A549 treated with dexamethasone at 1 μM for 4 hours (cell line): ENCODE measurements at places on chromosomes 5 and 9. TPM values are rescaled to one million over a fixed set of nuclear protein-coding genes. Genes with fewer than 3 reads are reported as not detected.

The FAM170A gene
- total RNA-seq = 0.07 TPM in 1 of 5 replicates, not detected in the others

The PCDHGA6 gene
- total RNA-seq = 0.12 to 0.32 TPM (median 0.29 TPM) in 5 replicates

The ADAMTSL1 gene
- 0.05 to 0.16 TPM in 2 of 5 replicates, not detected in the others for total RNA-seq

The C8G gene
- total RNA-seq = 0.42 to 1.4 TPM (median 1.0 TPM) in 5 replicates

The PCDHA11 gene
- 0.07 to 0.34 TPM (median 0.11 TPM) in 5 replicates for total RNA-seq

The CDH9 gene
- not detected in 5 replicates for total RNA-seq

The F12 gene
- total RNA-seq = 14.4 to 21.3 TPM (median 19.4 TPM) in 5 replicates

The AKNA gene
- 6.5 to 8.4 TPM (median 7.7 TPM) in 5 replicates for total RNA-seq

The FCN1 gene
- not detected in 5 replicates for total RNA-seq

The DND1 gene
- 0.37 to 0.72 TPM (median 0.49 TPM) in 5 replicates for total RNA-seq

The KIF27 gene
- total RNA-seq = 1.0 to 1.5 TPM (median 1.1 TPM) in 5 replicates

The PCDHB14 gene
- 0.01 to 0.09 TPM (median 0.06 TPM) in 5 replicates for total RNA-seq

The CYLC2 gene
- total RNA-seq = not detected in 5 replicates

The HAUS6 gene
- 20.2 to 28.0 TPM (median 24.5 TPM) in 5 replicates for total RNA-seq

The LEAP2 gene
- 0.48 to 0.98 TPM (median 0.75 TPM) in 5 replicates for total RNA-seq

The COL5A1 gene
- 30.4 to 60.1 TPM (median 46.0 TPM) in 5 replicates for total RNA-seq

The RMRP gene
- total RNA-seq = 4.7 to 10.3 TPM (median 5.3 TPM) in 3 of 5 replicates, not detected in the others

The PCDHA1 gene
- 0.08 to 0.21 TPM (median 0.18 TPM) in 5 replicates for total RNA-seq

The OCLN gene
- total RNA-seq = 10.8 to 12.9 TPM (median 10.9 TPM) in 5 replicates

The CDC26 gene
- 41.7 to 63.9 TPM (median 48.5 TPM) in 5 replicates for total RNA-seq

The GRM6 gene
- total RNA-seq = not detected in 5 replicates

The GFI1B gene
- 0.05 to 0.17 TPM (median 0.06 TPM) in 5 replicates for total RNA-seq

The PCDH1 gene
- 2.1 to 4.1 TPM (median 3.4 TPM) in 5 replicates for total RNA-seq

The PTGDS gene
- total RNA-seq = 0.28 to 1.4 TPM (median 0.77 TPM) in 5 replicates

The IFNE gene
- total RNA-seq = 0.49 to 0.83 TPM (median 0.73 TPM) in 5 replicates

The IFNA21 gene
- not detected in 5 replicates for total RNA-seq

The IL4 gene
- not detected in 5 replicates for total RNA-seq

The C5orf52 gene
- not detected in 5 replicates for total RNA-seq

The RNF180 gene
- 0.18 to 0.47 TPM (median 0.41 TPM) in 5 replicates for total RNA-seq

The CLIC3 gene
- total RNA-seq = 3.3 to 6.7 TPM (median 5.0 TPM) in 5 replicates

The LCN1 gene
- 0.14 to 0.30 TPM (median 0.21 TPM) in 4 of 5 replicates, not detected in the other for total RNA-seq

The LHX2 gene
- 3.2 to 4.1 TPM (median 3.7 TPM) in 5 replicates for total RNA-seq

The TEX48 gene
- not detected in 5 replicates for total RNA-seq

The NTRK2 gene
- 0.01 to 0.04 TPM (median 0.03 TPM) in 4 of 5 replicates, not detected in the other for total RNA-seq

The TPPP gene
- 5.4 to 9.8 TPM (median 8.1 TPM) in 5 replicates for total RNA-seq

The RNF208 gene
- 1.2 to 2.2 TPM (median 2.0 TPM) in 5 replicates for total RNA-seq

The MEF2C gene
- 0.01 to 0.02 TPM (median 0.01 TPM) in 3 of 5 replicates, not detected in the others for total RNA-seq

The CCDC192 gene
- total RNA-seq = not detected in 5 replicates

The LAMC3 gene
- total RNA-seq = 1.2 to 2.2 TPM (median 2.1 TPM) in 5 replicates

The VAV2 gene
- 32.4 to 42.9 TPM (median 40.0 TPM) in 5 replicates for total RNA-seq

The EQTN gene
- 0.20 to 0.21 TPM in 2 of 5 replicates, not detected in the others for total RNA-seq

The PDE8B gene
- 1.8 to 3.0 TPM (median 2.0 TPM) in 5 replicates for total RNA-seq

The PARP8 gene
- 0.05 to 0.11 TPM (median 0.07 TPM) in 5 replicates for total RNA-seq

The GPR150 gene
- 0.06 to 0.20 TPM (median 0.13 TPM) in 5 replicates for total RNA-seq
